Activated CD4-positive, alpha-beta T cell treated with anti-CD3 and anti-CD28 coated beads, Interleukin-2, amount 50 U/mL, for 48 hours (primary cell): ENCODE measurements at places on chromosomes 16 and 17.

DNA sequence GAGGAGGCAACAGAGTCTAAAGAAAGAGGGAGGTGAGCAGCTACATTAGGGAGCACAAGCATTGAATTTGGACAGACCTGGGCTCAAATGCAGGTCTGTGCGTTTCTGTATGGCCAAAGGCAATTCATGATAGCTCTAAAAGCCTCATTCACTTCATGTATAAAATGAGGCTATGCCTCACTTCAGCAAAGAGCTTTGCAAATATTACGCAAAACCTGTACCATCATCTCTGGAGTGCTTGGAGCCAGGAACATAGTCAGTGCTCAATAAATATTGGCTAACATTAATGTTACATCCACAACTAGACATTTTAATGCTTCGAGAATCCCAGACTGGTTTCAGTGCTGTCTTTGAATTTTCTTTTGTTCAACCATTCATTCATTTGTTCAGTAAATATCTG is 254.7 kb upstream of the CDH11 start:
- no peak for DNase-seq

DNA sequence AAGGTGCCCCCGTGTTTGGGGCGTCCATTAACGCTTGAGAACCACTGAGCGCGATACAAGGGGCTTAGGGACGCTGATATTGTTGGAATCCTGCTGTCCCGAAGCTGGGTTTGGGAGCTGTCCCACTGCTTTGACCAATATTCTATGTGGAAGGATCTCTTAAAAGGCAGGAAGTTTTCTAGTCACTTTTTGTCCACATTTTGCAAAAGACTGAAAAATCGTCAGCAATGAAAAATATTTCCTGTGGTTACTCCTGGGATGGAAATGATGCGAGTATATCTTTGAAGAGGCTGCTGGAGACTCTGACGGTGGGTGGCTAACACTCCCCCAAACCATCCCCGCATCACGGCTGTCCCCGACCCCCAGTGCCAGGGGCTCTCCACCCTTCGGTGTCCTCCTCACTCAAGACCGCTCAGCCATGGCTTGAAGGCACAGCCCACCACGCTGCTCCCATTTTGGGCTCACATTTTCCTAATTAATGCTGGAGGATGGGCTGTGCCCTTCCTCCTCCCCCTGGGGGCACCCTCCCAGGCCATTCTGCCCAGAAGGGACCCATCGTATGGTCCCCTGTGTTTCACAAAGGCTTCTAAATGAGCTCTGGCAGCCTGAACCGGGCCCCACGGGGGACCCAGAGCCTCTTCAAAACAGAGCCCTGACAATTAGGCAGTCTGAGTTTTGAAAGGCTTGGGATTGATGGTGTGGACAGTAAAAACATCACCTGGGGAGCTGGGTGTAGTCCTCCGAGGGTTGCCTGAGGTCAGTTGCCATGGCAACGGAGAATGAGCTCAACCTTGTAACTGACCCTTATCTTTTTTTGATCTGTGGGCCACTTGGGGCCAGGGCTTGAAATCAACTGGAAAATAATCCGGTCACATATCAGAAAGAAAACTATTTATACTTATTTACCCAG is 158.6 kb downstream of the C16orf78 start:
- no peak for DNase-seq

DNA sequence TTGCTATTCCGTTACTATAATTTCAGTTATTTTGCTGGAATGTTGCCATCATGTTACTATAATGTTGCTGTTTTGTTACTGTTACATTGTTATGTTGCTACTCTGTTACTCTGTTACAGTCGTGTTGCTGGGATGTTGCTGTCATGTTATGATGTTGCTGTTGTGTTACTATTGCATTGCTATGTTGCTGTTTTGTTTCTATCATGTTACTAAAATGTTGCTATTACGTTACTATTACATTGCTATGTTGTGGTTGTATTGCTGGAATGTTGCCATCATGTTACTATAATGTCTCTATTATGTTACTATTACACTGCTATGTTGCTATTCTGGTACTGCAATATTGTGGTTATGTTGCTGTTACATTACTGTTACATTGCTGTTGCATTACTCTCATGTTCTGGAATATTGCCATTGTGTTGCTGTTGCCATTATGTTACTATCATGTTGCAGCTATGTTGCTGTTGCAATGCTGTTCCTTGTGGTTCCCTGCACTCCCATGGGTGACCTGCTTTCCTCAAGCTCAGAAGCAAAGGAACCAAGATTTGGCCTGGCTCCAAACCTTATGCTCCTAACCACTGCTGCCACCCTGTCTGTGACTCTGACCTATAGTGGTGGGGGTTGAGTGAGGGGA is 64.4 kb downstream of the ABCC6 start:
- no peak for DNase-seq

DNA sequence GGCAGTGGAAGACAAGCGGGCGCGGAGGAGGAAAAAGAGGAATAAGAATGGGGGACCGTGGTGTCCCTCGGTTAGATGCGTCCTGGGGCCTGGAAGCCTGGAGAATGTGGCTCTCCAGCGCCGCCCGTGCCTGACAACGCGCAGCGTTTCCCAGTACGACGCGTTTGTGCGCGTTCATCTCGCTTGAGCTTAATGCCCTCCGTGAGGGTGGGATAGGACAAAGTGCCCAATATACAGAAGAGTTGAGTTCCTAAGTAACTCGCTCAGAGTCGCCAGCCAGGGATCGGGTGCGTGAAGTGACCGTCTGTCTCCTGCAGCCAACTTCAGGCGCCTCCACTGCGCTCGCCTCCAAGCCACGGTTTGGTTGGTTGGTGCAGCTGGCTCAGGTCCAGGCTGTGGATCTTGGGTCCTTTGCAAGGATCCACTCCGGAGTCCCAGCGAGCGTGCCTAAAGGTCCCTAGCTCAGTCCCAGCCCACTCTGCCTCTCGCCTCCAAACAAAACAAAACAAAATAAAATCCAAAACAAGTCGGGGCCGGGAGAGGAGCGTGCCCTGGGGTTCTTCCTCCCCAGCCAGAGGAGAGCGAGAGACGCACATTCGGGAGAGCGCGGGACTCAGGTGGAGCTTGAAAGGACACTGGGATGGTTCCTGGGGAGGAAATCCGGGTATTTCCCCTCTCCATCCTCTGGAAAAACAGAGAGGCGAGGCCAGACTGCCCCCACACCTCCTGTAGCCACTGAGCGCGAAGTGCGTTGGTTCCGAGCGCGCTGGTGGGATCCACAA is 974 bp downstream of the GALR2 start:
- DNase-seq: peak; percentile 49

DNA sequence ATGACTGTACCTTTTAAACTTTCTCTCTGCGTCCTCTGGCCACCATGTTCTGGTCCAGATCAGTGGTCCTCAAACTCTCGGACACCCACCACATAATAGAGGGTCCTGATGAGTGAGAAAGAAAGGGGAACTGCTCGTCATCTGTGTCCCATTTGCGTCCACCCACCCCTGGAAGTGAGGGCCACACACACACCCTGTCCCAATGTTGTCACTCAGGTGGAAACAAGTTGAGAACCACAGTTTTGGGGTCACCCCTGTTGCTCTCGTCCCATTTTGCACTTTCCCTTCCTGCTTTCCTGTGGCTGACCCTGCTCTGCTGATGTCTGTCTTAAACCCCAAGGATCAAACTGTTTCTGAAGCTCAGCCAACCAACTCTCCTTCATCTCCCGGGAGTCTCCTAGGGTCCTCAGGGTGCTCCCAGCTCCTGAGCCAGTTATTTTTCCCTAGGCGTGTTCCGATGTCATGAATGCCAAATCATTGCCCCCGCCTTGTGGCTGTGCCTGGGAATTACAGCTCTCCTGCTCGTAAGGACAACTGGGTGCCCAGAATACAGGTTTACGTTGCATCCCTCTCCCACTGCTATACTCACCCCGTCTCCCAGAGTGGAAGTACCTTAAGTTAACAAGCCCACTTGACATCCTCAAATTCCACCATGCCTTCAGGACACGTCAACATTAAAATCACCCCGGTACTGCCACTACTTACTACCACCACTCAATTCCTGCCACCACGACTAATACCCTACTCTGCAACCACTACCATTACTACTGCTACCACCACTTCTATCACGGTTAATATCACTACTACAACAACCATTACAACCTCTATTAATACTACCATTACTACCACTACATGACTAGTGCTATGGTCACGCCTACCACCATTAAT is 26.0 kb upstream of the HNF1B start:
- DNase-seq: peak; percentile 69

DNA sequence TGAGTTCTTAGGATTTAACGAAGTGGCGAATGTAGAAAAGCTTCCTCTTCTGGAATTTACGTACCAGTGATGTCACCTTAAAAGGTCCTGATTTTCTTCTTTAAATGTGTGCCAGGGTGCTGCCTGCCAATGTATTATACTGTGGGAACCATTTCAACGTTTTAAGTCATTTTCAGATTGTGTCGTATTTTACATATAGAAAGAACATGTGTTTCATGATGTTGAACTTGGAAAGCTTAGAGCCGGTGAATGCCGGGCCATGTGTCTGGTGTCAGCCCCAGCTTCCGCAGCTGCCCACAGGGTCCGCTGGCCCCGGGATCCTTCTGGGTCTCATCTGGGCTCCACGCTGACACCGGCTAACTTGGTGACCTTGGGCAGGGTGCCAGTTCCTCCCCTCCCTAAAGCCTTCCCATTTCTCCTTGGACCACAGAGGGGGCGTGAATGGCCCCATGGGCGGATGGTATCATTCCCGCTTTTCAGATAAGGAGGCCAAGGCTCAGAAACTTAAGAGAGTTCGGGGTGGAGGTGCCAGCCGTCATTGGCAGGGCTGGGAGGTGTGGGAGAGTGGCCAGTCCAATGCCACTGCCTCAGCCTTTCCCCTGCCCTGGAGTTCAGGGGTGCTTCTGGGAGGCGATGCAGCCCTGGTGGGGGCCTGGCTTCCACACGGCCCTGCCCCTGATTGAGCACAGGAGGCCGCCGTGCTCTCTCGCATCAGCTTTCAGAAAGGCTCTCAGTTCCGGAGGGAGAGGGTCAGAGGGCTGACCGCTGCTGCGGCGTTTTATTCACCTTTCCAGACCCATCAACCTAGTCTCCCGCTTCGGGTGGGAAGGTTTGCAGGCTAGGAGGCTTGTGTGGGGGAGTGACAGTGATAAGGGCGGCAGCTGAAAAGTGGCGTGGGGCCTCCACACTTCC is 68.8 kb upstream of the CIBAR2 start:
- no peak for DNase-seq

- DNase-seq: no peak
Measured at GRCh38 chr17:62963296-62963695, 2.7 kb upstream of the TANC2 start.
